ENCODE measurements at places on chromosomes 3 and 15. TPM values are rescaled to one million over a fixed set of nuclear protein-coding genes. Genes with fewer than 3 reads are reported as not detected.

KBTBD8 gene
- total RNA-seq, result 1.1 TPM

TRIM42 gene
- not detected for total RNA-seq

SLC28A1 gene
- not detected for total RNA-seq

TRPM1 gene
- not detected for total RNA-seq

EMC7 gene
- 58.6 TPM for total RNA-seq

CLDN16 gene
- 2.5 TPM for total RNA-seq

CHL1 gene
- not detected for total RNA-seq

ZPLD1 gene
- total RNA-seq, result 0.10 TPM

SELENOS gene
- total RNA-seq, result 102 TPM

PAK6 gene
- total RNA-seq, result not detected

ATP13A5 gene
- total RNA-seq, result not detected

IL5RA gene
- total RNA-seq, result not detected
